ENCODE measurements at places on chromosomes 5 and 9.

DNA sequence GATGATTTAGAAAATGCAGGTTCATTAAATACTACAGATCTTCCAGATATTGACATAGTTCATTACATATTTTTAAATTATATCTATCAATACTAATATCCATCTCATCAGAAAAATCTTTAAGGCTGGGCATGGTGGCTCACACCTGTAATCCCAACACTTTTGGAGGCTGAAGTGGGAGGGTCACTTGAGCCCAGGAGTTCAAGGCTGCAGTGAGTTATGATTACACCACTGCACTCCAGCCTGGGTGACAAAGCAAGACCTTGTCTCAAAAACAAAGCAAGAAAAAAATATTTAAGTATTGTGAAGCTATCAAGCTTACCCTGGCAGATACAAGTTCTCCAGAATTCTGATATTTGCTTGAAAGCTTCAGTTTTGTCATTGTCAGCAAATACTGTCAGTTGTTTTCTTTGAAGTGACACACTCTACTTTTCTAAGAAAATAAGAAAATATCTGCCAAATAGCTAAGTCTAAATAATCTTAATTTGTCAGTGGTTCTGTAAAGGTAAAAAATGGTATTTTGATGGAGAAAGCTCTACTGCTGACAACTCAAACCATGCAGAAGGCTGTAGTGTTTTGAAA is 14.9 kb downstream of the LYRM7 start:
- DNase-seq, result no peak

DNA sequence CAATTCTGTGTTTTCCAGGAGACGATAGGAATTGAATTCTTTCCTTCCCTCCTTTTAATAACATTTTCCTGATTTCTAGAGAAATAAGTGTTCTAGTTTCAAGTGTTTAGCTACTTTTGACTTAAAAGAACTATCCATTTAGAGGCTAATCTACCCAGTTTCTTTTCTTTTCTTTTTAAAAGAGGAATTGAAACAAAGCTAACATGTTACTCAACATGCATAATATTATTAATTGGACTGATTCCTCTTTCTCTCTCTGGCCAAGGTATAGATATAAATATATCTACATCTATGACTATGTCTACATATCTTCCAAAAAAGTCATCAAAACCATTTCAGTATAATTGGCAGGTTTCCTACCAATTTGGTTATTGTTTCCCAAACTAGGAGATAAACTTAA is 309.8 kb downstream of the TRPM3 start:
- no peak for DNase-seq

DNA sequence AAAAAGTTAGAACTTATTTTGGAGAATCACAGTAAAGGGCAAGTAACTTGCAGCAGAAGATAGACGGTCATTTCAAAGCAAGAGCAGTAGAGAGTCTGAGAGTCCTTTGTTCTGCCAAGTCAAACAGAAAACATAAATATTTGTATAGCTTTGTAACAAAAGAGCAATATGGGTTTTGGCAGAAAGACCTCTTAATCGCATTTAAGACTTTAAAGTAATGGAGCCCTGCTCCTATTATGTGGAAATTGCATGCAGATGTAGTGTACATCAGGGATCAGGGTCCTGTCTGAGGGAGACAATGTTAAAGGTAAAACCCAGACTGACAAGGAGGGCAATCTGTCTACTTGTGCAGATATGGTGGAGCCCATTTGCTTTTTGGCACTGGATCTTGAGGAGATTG is 87.2 kb downstream of the PGM5 start:
- no peak for DNase-seq

DNA sequence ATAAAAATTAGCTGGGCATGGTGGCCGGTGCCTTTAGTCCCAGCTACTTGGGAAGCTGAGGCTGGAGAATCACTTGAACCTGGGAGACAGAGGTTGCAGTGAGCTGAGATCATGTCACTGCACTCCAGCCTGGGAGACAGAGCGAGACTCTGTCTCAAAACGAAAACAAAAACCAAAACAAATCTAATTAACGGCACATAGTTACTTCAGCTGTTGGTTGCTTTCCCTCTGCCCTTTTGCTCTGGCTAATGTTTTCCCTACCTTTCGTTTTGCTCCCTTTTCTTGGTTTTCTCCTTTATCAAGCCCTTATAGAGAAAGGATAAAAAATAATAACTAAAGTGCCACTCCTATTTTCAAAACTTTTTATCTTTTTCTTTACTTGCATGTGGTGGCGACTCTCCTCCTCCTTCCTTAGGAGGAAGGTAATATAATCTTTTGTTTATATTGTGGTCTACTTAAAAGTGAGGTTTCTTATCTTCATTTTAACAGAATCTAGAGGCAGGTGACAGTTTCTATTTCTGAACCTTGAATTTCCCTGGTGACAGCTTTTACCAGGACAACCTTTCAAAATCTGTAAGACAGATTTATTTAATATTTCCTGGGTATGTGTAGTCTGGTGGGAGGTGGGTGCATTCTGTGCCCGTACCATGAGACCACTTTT is 125.4 kb downstream of the ARHGEF28 start:
- no peak for DNase-seq

- peak; percentile 54 for DNase-seq
Observed at GRCh38 chr9:385818-386398, 171.2 kb downstream of the DOCK8 start.

GRCh38 chr5:12911156-12911555 is 1006.9 kb upstream of the CTNND2 start:
- peak; percentile 13 for DNase-seq

DNA sequence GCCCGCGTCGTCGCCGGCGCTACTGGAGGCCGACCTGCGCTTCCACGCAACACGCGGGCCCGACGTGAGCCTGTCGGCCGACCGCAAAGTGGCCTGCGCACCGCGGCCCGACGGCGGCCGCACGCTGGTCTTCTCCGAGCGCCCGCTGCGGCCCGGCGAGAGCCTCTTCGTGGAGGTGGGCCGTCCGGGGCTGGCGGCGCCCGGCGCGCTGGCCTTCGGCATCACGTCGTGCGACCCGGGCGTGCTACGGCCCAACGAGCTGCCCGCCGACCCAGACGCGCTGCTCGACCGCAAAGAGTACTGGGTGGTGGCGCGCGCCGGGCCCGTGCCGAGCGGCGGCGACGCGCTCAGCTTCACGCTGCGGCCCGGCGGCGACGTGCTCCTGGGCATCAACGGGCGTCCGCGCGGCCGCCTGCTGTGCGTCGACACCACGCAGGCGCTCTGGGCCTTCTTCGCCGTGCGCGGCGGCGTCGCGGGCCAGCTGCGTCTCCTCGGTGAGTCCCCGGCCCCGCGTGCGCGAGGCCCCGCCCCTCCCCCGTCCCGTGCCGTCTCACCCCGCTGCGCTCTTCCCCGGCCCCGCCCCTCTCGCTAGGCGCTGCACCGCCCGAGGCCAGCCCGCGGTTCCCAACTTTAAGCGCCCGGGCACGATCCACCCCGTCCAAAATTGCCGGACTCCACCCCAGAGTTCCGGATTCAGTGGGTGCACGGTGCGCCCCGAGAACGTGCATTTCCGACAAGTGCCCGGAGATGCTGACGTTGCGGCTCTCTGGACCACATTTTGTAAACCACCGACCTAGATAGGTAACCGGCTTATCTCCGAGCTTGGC is 42.8 kb downstream of the NEURL1B start:
- no peak for DNase-seq

- DNase-seq, result no peak
Observed at GRCh38 chr5:112886975-112887374, 25.9 kb downstream of the SRP19 start.

DNA sequence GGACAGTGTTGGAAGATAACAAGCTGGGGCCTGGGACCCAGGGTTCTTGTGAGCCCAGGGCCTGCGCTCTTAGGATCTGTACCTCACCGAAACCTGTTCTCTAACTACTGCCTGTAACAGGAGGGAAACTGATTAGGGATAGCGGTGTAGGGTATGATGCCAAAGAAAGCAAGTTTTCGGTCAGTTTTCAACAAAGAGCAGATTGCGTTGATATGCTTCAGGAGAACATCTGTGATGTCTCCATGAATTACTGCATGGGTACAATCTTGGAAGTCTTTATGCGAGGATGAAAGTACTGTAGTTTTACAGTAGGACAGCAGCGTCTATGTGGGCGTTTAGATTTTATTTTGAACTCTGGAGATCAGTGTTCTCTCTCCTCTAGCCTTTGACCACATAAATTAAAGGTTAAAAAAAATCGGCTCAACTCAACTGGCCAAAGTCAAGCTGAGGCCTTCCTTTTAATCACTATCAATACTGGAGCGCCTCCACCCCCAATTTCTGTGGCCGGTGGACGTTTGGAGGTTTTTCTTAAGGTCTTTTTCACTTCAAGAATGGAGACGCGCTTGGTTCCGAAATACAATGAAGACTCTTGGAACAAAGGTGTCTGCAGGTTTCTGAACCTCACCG is 3.0 kb downstream of the NFIL3 start:
- no peak for DNase-seq

- peak; percentile 86 for DNase-seq
Observed at GRCh38 chr9:137034709-137035506, 3.0 kb upstream of the FUT7 start.

- no peak for DNase-seq
Observed at GRCh38 chr9:134928436-134929192, 10.9 kb upstream of the FCN1 start.

- DNase-seq, result no peak
Observed at GRCh38 chr9:112809351-112809848, 58.8 kb downstream of the SNX30 start.

GRCh38 chr9:131635285-131635684 is 90.0 kb downstream of the PRRT1B start:
- peak; percentile 91 for DNase-seq

DNA sequence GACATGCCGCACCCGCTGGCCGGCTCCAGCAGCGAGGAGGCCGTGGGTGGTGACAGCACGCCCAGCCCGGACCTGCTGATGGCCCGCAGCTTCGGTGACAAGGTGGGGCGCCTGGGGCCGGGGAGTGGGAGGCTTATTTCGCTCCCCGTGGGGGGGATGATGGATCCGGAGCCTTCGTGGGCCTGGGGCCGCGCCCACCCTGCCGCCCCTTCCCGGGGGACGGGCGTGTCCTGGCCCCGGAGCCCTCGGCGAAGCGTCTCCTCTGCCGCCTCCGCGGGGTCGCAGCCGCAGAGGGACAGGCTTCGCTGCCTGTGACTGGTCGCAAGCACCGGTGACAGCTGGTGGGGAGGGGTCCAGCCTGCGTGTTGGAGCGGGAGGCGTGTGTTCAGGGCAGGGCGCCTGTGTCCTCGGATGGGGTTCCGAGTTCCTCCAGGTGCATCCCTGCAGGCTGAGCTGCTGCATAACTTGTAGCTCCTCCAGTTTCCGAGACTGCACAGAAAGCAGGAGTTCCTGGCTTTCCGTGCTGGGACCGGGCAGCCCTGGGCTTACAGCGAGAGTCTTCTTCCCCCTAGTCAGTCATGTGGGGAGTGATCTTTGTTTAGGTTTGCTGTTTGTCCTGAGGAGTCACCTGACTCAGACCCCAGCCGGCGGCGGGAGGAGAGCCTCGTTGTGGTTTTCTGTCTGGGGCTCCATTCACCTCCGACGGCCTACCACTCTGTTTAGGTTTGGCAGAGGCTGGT is 666 bp downstream of the SNX30 start:
- peak; percentile 57 for DNase-seq

- DNase-seq, result peak; percentile 12
Observed at GRCh38 chr5:73596705-73597328, 29.2 kb upstream of the ARHGEF28 start.

GRCh38 chr9:28413471-28413870 is 840.2 kb upstream of the C9orf72 start:
- DNase-seq, result no peak

DNA sequence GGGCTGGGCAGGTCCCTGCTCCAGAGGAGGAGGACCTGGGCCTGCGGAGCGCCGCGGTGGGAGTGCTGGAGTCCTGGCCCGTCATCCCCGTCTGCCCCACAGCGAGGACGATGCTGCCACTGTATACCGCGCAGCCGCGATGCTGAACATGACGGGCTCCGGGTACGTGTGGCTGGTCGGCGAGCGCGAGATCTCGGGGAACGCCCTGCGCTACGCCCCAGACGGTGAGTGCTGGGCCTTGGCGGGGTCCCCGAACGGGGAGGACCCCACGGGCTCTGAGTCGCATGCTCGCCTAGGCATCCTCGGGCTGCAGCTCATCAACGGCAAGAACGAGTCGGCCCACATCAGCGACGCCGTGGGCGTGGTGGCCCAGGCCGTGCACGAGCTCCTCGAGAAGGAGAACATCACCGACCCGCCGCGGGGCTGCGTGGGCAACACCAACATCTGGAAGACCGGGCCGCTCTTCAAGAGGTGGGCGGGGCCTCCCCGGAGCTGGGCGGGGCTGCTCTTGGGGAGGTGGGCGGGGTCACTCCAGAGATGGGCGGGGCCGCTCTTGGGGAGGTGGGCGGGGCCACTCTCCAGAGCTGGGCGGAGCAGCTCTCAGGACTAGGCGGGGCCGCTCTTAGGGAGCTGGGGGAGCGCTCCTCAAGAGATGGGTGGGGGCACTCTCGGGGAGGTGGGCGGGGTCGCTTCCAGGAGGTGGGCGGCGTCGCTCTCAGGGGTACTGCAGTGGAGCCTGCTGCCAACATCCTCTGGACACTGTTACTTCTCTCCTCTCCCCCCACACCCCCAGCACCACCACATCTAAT is 13.1 kb downstream of the LRRC26 start:
- no peak for DNase-seq

GRCh38 chr9:22107202-22108045 is 98.3 kb upstream of the CDKN2B start:
- DNase-seq, result no peak

DNA sequence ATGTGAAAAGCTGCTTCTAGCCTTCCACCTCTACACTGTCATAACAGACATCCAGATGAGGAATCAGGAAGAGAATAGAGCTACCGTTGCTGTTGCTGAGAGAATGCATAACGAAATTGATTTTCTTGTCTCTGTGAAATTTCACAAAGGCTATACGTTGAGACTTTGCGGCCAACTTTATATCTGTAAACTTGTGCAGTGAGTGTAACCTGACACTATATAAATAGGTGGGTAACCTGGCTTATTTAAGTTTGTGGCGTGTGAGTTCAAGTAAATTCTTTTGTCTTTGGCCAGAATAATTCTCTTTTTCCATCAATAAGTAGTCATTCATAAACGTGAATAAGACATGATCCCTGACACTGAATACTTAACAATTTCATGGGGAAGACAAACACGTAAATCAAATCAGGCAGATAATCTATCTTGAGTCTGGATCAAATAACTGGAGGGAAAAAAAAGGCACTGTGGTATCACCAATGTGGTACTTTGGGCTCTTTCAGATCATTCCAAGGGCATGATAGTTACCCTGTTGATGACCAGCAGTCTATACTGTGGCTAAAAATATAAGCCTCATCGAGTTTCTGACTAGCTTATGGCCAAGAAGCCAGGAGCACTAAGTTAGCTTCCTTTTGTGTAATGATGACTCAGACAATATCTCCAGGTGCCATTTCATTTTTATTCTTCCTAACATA is 98.2 kb upstream of the RASA1 start:
- no peak for DNase-seq

- DNase-seq, result no peak
Observed at GRCh38 chr9:129410226-129410625, 210.7 kb downstream of the C9orf50 start.

GRCh38 chr5:113039934-113040285 is 63.3 kb downstream of the DCP2 start:
- DNase-seq, result no peak

DNA sequence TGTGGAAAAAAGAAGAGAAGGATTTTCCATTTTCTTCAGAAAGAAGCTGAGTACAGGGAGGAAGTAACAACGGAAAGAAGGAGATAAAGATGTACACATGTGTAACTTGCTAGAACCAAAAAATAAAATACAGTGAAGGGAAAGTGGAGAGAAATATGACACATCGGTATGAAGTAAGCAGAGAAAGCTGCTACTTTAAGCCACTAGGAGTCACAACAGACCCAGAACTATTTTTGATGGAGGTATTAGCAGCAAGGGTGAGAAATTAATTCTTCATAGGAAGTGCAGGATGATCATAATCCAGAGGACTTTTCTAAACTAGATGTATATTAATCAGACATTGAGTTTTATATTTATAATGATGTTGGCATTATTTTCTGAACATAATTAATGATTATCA is 88.5 kb downstream of the FAM174A start:
- DNase-seq, result no peak

All from HTR-8/SVneo (cell line).